ENCODE measurements at places on chromosomes 6 and 20. TPM values are rescaled to one million over a fixed set of nuclear protein-coding genes. Genes with fewer than 3 reads are reported as not detected.

SLC17A9 gene
- 19.2 TPM for total RNA-seq

FAXC gene
- total RNA-seq: 0.27 TPM

RIPOR2 gene
- total RNA-seq: not detected

RAET1G gene
- total RNA-seq: 0.27 TPM

SMOC2 gene
- not detected for total RNA-seq

KIAA0408 gene
- 0.13 TPM for total RNA-seq

PPP1R18 gene
- 76.3 TPM for total RNA-seq

RWDD2A gene
- 4.3 TPM for total RNA-seq

XKR7 gene
- not detected for total RNA-seq

PPIL6 gene
- total RNA-seq: 0.27 TPM

LTA gene
- total RNA-seq: not detected

FOXP4 gene
- 9.0 TPM for total RNA-seq

E2F3 gene
- total RNA-seq: 15.2 TPM

SCRT2 gene
- total RNA-seq: not detected

CALHM5 gene
- total RNA-seq: 9.3 TPM

C4B gene
- total RNA-seq: 0.43 TPM

LYRM2 gene
- 28.1 TPM for total RNA-seq

POM121L2 gene
- total RNA-seq: not detected

RPP21 gene
- total RNA-seq: 24.9 TPM

POU5F1 gene
- total RNA-seq: not detected

HEY2 gene
- 12.9 TPM for total RNA-seq

ETV7 gene
- total RNA-seq: 0.14 TPM
